Left kidney (tissue), 8 donors: ENCODE measurements at places on chromosomes 3 and 15. TPM values are rescaled to one million over a fixed set of nuclear protein-coding genes. Genes with fewer than 3 reads are reported as not detected.

EPHB1 gene
- 5.9 TPM for polyA plus RNA-seq

AMIGO3 gene
- 2.6 TPM for polyA plus RNA-seq

SPINT1 gene
- polyA plus RNA-seq = 66.7 TPM

CHRNA5 gene
- polyA plus RNA-seq = 7.1 TPM

LRRK1 gene
- polyA plus RNA-seq = 3.0 TPM

TJP1 gene
- 185 TPM for polyA plus RNA-seq

DNA sequence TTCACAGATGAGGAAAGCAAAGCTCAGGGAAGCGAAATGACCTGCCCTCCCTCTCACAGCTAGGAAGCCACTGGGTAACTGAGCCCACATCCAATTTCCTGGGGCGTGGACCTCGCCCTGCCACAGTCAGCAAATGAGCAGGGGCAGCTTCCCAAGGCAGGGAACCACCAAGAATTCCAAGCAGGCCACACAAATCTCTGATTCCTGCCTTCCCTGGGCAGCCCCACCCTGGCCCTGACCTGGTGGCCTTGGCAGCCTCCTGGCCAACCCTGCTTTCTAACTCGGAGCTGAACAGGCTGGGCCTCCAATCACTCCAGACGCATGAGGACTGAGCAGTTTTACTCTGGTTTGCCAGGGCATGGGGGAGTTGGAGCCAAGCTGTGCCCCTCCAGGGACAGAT is 203.7 kb upstream of the TLE3 start:
- no peak for DNase-seq

EAF2 gene
- 9.1 TPM for polyA plus RNA-seq

- DNase-seq = no peak
Measured at GRCh38 chr3:13245615-13245978, 172.4 kb upstream of the IQSEC1 start.

- no peak for DNase-seq
Measured at GRCh38 chr15:41940441-41940857, 31.9 kb downstream of the EHD4 start.

- no peak for DNase-seq
Measured at GRCh38 chr3:87900061-87900460, 158.7 kb downstream of the CGGBP1 start.

GRCh38 chr15:85337425-85338074 is 42.9 kb upstream of the AKAP13 start:
- DNase-seq = no peak

- no peak for DNase-seq
Measured at GRCh38 chr3:176824811-176825210, 372.5 kb downstream of the TBL1XR1 start.

PLSCR5 gene
- not detected for polyA plus RNA-seq

DNA sequence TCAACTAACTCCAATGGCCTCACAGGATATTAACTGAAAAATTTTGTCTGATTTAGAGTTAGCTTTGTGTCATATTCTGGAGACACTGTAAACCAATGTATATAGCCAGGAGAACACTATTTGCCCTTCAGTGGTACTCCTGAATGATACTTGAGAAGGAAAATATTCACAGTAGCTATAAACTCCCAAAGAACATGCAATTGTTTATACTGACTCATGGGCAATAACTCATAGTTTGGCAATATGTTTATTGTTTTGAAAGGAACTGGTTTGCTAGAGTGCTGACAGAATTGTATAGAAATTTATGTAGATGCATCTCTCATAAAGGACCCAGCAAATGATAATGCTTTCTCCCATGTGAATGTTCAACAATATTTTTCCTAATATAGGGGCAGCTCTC is 537.6 kb downstream of the PLOD2 start:
- no peak for DNase-seq

GOLGA6D gene
- 0.57 TPM for polyA plus RNA-seq

DNA sequence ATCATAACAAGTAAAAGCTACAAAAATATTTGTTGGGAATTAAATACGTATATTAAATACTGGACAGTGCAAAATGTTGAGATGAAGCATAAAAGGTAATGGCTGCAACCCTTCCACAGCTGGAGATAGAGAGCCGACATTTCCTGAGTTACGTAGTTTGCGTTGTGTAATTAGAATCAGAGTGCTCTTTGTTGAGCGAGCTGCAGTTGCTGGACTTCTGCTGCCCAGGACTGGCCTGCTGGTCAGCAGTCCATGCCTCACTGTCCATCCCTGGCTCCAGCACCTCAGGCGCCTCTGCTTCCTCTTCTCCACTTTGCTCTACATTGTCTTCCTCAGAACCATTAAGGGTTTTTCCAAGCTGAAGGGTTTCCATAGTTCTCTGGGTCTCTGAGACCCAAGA is 28.4 kb upstream of the SHC4 start:
- no peak for DNase-seq

SAXO2 gene
- 8.0 TPM for polyA plus RNA-seq

DNA sequence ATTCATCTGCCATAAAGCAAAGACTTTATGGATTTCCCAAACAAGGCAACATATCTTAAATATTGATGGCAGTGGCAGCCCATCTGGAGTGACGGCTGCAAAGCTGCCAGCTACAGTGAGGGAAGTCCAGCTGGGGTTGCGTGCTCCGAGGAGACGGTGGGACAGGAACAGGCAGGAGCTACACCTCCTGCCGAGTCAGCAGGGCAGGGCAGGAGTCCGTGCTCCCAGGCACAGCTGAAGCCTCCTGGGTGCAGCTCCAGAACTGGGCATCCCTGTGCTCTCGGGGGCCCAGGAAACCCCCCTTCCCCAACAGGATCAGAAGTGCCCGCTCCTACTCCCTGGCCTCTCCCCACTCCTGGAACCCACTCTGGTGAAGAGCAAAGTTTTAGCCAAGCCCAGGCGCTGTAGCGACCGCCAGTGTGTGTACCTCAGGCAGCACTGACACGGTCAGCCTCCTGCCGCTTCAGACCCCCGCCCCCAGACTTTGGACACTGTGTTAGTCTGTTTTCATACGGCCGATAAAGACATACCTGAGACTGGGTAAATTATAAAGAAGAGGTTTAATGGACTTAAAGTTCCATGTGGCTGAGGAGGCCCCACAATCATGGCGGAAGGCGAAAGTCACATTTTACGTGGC is 556.4 kb upstream of the CCDC54 start:
- no peak for DNase-seq
